NCI-H524 (cell line): ENCODE measurements at places on chromosomes 1 and 21.

- no peak for DNase-seq
These were observed 621.0 kb downstream of the ADGRL2 start for GRCh38 chr1:82421782-82422181.

DNA sequence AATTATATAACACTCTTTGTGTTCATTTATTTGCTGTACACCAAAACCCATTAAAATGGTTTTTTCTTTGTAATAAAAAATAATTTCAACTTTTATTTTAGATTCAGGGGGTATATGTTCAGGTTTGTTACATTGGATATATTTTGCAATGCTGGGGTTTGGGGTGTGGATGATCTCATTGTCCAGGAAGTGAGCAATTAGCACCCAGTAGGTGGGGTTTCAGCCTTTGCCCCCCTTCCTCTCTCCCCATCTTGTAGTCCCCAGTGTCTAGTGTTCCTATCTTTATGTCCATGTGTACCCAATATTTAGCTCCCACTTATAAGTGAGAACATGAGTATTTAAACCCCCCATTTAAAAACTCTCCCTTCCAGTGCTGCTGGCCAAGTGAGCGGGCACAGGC is 184.6 kb downstream of the RHOU start:
- no peak for DNase-seq

DNA sequence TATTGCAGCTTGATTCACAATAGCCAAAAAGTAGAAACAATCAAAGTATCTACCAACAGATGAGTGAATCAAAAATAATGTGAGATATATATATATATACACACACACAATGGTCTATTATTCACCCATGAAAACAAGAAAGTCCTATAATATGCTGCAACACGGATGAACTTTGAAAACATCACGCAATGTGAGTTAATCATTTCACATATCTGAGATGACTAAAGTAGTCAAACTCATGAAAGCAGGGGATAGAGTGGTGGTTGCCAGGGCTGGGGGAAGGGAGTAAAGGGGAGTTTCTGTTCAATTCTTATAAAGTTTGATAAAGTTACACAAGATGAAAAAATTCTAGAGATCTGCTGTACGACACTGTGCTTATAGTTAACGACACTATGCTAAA is 1234.8 kb downstream of the MRPL39 start:
- no peak for DNase-seq

- no peak for DNase-seq
These were observed 172.8 kb upstream of the KCTD3 start for GRCh38 chr1:215394084-215394991.

DNA sequence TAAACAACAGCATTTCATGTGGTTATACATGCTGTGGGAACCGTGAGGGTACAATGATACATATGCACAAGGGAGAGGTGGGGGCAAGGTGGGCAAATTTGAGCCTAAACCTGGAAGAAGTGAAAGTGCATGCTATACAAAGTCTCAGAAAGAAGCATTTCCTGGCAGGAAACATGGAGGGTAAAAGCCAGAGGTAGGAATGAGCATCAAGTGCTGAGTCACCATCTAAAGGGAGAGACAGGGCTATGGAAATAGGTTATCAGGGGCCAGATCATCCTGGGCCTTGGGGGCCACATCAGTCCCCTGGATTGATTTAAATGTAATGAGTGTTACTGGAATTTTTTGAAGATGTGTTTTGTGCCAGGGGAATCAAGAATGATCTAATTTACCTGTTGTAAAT is 60.1 kb upstream of the DAB1 start:
- DNase-seq: no peak

DNA sequence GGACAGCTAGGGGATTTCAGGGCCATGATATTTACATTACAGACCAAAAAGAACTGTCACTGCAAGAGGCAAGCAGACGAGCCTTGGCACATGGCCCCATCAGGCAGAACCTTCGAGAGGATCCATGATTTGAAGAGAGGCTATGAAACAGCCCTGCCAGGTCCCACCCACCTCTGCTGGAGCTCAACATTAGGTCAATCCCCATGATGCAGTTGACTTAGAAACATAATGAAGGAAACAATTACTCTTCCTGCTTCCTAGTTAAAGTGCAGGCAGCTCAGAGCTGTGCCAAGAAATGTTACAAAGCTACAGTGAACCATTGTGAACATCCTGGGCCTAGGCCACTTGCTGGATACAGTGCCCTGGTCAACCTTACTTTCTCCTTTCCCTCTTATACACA is 41.7 kb upstream of the PTCH2 start:
- no peak for DNase-seq

DNA sequence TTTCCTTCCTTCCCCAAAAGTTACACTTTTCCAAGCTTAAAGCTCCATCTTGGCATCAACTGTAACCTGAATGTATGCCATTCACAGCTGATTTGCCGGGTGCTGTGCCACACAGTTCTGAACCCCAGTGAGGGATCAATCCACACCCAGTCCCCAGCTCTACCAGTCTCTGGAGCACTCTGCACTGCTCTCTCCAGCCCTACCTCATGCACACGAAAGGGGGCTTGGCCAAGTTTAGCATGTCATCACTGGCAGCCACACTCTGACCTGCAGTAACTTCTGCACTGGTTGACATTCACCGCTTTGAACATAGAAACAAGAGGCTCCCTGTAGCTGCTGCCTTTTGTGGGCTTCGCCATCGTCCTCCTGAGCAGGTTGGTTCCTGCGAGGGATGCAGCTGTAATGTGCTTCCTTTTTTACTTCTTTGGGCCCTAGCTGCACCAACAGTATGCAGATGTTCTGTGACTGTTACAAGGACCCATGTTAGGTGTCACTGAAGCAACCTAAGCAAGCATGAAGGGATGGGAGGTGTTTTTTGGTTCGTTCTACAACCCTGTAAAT is 135.4 kb upstream of the SLC44A3 start:
- DNase-seq: no peak

DNA sequence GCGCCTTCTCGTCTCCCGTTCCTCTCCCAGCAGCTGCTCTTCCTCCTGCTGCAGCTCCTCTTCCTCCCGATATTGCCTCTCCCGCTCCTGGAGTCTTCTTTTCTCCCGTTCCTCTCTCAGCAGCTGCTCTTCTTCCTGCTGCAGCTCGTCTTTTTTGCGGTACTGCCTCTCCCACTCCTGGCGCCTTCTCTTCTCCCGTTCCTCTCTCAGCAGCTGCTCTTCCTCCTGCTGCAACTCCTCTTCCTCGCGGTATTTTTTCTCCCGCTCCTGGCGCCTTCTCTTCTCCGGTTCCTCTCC is 5.3 kb downstream of the TCHH start:
- no peak for DNase-seq

DNA sequence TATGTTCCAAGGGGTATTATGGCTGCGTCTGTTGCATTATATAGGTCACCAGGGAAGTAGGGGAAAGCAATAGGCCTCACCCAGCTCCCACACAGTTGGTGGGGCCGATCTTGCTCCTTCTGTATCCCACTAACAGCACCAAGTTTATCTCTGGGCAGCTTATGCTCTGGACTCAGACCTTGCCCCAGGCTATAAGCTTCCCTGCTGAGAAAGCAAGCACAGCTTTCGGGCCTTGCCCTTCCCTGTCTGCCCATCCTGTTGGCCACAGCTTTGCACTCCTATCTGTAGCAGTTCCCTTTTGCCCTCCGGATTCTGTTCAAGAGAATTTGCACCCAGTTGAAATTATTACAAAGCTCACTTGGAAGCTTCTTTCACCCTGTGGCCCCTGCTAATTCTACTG is 12.9 kb downstream of the KCNE1 start:
- DNase-seq: no peak

DNA sequence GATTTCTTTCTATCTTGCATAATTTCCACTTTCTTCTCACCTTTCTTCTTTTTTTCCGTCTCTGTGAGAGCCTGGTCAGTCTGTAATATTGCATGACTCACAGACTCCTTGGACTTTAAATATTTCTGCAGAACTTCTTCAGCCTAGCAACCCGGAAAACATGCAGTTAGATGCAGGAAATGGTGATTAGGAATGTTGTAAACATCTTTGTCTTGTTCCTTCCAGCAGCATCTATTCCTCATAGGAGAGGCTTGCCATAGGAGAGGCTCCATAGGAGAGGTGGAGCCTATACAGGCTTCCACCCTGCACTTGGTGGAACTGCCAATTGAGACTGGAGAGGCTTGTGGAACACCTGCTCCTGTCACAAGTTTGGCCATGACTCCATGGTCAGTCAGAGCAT is 10.0 kb downstream of the GBP5 start:
- DNase-seq: no peak

DNA sequence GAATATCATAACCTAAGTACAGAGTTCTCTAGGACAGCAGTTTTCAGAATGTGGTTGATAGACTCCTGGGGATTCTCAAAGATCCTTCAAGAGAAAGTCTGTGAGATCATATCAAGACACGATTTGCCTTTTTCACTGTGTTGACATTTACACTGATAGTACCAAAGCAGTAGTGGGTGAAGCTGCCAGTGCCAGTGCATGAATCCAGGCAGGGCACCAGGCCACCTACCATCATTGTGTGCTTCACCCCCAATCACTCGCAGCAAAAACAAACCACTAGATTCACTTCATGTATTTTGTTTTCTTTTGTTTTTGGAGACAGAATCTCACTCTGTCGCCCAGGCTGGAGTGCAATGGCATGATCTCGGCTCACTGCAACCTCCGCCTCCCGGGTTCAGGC is 23.9 kb downstream of the DNAJC16 start:
- DNase-seq: no peak

GRCh38 chr1:93350322-93350721 is 4.6 kb downstream of the DR1 start:
- DNase-seq: no peak

- DNase-seq: no peak
These were observed 61.0 kb downstream of the ATP5PO start for GRCh38 chr21:33854604-33855003.

DNA sequence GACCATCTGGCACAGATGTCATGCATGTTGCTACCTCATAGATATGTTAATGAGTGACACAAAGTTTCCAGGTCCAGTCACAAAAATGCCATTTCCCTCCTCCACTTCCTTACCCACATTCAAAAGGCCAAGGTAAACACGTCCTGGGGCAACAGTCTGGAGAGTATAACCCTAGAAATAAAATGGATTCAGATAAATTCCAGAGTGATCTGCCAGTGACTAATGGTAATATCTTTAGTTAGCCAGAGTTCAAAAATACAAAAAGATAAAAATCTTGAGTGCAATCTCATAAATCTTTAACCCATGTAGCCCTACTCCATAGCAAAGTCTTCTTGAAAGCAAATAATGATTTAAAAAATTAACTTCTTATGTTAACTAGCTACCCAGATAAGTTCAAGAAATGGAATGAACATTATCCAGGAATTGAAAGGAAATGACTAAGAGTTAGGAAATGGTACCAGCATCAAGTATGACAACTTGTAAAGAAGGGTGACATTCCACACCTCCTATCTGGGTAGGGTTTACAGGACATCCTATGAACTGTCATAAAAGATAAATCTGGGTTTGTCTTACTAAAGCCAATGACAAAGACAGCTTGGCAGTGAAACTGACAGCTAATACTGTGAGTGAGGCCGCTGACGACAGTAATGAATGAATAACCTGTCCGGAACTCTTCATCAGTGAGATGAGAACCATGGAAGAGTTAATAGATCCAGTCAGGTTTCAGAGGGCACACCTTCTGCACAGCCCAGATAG is 18.1 kb downstream of the RGS2 start:
- DNase-seq: no peak

GRCh38 chr1:235011599-235012435 is 116.8 kb downstream of the TOMM20 start:
- DNase-seq: no peak

GRCh38 chr21:45588086-45588825 is 46.0 kb upstream of the SLC19A1 start:
- no peak for DNase-seq

GRCh38 chr21:41611966-41612606 is 104.1 kb upstream of the TMPRSS2 start:
- no peak for DNase-seq
